A673 (cell line): ENCODE measurements at places on chromosomes 7 and 10. TPM values are rescaled to one million over a fixed set of nuclear protein-coding genes. Genes with fewer than 3 reads are reported as not detected.

The MUC12 gene
- 0.67 and 0.94 TPM in 2 replicates for total RNA-seq

DNA sequence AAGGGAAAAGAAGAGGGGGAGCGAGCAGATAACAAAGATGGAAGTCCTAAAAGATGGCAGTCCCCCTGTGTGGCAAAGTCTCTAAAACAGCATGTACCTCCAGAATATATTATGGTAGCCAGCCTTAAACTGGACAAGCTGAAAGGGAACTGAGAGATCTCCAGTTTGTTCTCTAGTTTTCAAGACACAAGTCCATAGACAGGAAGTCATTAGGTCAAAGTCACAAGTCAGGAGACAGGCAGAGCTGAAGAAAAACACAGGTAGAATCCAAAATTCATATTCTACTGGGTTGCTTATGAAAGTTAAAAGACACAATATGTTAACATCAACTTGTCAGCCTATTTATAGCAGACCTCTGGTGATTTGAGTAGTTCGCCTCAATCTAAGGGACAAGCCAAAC is 38.7 kb downstream of the FAM107B start:
- H3K27me3 ChIP-seq, result no peaks in the 10 kb centered on the region
- DNase-seq, result no peak
- no peaks in the 10 kb centered on the region for H3K4me1 ChIP-seq
- no peaks in the 10 kb centered on the region for H3K36me3 ChIP-seq
- H3K4me3 ChIP-seq, result no peak overlapping the region

The CALHM1 gene
- total RNA-seq, result not detected in 2 replicates

GRCh38 chr7:21463524-21463923 is 35.6 kb downstream of the SP4 start:
- no peak for DNase-seq
- H3K4me1 ChIP-seq, result no peaks in the 10 kb centered on the region
- no peak overlapping the region for H3K27ac ChIP-seq
- no peaks in the 10 kb centered on the region for H3K36me3 ChIP-seq
- H3K27me3 ChIP-seq, result no peaks in the 10 kb centered on the region

DNA sequence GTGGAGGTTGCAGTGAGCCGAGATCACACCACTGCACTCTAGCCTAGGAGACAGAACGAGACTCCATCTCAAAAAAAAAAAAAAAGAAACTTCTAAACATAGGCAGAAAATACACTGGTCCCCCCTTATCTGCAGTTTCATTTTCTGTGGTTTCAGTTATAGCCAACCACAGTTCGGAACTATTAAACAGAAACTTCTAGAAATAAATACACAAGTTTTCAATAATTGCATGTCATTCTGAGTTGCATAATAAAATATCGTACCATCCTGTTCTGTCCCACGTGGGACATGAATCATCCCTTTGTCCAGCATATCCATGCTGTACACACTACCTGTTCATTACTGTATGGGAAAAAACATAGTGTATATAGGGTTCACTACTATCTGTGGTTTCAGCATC is 8.0 kb downstream of the XRCC2 start:
- no peaks in the 10 kb centered on the region for H3K4me1 ChIP-seq
- H3K36me3 ChIP-seq, result peaks cover 25% of the 10 kb centered on the region
- DNase-seq, result no peak
- H3K27ac ChIP-seq, result no peak overlapping the region

DNA sequence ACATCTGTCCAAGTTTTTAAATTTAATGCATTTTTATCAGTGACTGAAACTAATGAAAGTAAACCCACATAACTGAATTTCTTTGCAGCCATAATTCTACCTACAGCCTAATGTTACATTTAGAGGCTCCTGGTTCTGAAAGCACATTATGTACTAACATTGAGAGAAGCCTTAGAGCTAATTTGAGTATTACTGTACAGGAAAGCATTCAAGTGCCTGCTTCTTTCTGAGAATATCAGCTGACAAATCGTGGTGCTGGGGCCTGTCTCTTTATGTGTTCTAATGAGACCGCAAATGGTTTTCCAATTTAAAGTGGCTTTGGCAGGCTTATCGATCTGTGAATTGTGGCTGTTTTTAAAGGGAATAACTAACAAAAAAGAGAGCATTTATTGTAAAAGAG is 32.3 kb upstream of the DGKB start:
- H3K4me3 ChIP-seq, result no peak overlapping the region
- no peak overlapping the region for H3K27ac ChIP-seq
- H3K36me3 ChIP-seq, result no peaks in the 10 kb centered on the region
- H3K27me3 ChIP-seq, result peaks cover 11% of the 10 kb centered on the region

The NUDT5 gene
- 133 and 137 TPM in 2 replicates for total RNA-seq

DNA sequence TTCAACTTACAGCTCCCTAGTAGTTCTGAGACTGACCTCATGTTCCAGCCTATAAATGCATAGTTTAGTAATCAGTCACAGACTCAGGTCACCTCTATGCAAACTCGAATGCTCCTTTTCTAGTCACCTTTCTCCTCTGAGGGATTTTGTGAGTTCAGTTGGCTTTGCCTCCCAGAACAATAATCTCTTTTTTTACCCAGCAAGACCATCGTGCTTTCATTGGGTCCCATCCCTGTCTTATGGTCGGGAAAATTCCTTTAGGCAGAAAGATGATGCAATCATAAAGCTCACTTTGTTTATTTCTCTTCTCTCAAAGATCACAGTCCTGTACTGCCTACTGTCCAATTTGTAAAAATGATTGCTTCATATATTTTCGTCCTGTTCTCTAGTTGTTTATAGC is 38.4 kb downstream of the TWIST1 start:
- H3K27ac ChIP-seq, result no peak overlapping the region
- no peaks in the 10 kb centered on the region for H3K36me3 ChIP-seq
- DNase-seq, result no peak
- H3K4me1 ChIP-seq, result no peaks in the 10 kb centered on the region
- no peak overlapping the region for H3K4me3 ChIP-seq
- no peaks in the 10 kb centered on the region for H3K27me3 ChIP-seq

The MACC1 gene
- total RNA-seq, result not detected in 2 replicates

The ELFN1 gene
- total RNA-seq, result 0.09 TPM in 1 of 2 replicates, not detected in the other

DNA sequence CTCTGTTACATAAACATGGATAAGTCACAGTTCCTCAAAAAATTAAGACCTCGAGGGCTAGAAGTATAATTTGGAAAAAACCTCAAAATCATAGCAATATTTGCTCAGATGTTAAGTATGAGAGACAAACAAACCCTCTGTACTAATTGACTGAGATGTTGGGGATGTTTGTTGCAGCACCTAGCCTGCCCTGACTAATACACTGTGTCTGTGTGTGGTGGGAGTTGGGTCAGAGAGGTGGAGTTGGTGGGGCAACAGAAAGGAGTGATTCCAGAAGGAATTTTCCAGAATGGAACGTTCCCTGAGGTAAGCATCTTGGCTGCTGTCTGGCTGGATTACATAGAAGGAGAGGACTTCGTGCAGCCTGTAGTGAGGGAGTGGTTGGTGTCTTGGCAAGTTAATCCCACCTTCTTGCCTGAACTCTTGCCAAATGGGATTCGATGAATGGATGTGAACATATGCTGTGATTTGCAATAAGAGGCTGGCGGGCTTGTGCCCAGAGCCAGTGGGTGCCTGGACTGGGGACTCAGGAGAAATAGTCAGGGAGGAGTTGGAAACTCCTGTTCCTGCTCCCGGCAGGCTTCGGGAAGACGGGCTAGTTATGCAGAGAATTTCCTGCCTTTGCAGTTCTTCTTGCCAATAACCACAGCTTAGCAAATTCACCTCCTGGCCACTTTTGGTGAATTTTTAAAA is 9.3 kb upstream of the FAM180A start:
- DNase-seq, result peak; percentile 26
- H3K27ac ChIP-seq, result no peak overlapping the region
- peaks cover 20% of the 10 kb centered on the region for H3K27me3 ChIP-seq

The TDRD1 gene
- total RNA-seq, result not detected in 2 replicates

The CRYGN gene
- total RNA-seq, result 0.13 TPM in 2 replicates

The CFAP46 gene
- total RNA-seq, result 1.3 and 1.9 TPM in 2 replicates
